ENCODE measurements at places on chromosomes 6 and 20. TPM values are rescaled to one million over a fixed set of nuclear protein-coding genes. Genes with fewer than 3 reads are reported as not detected.

Gene OPRM1
- not detected for total RNA-seq

Gene NPEPL1
- 61.1 TPM for total RNA-seq

Gene BCAS4
- total RNA-seq = 19.0 TPM

DNA sequence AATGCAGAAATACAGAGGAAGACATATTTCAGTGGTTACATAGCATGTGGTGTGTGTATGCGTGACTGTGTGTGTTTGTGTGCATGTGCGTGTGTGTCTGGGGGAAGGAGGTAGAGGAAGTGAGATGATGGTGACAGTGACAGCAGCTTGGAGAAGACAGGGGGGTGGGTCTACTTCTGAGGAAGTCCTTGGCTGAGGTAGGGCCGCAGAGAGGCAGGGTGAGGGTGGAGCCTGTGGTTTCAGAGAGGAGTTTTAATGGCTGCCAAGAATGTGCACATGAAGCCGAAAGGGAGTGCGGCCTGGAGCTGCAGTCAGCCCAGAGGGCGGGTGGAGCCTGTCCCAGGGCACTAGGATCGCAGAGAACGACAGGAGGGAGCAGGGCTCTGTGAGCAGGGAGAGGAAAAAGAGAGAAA, 22.7 kb upstream of the RNF24 start:
- H3K36me3 ChIP-seq = no peaks in the 10 kb centered on the region
- peak; percentile 77 for DNase-seq
- H3K27me3 ChIP-seq = no peaks in the 10 kb centered on the region
- peaks cover 25% of the 10 kb centered on the region for H3K4me1 ChIP-seq

DNA sequence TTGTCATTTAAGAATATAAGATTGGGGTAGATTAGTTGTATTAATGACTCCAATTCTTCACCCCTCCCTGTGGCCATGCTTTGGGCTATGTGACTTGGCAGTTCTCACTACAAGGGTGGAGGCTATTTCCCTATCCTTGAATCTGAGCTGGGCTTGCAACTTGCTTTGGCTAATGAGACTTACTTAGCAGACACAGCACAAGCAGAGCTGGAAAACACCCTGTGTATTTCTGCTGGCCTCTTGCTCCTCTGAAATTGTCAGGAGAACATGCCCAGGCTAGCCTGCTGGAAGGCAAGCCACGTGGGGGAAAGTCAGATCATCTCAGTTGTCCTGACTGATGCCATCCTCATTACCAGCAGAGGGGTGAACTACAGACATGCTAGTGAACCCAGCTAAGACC, 126.5 kb upstream of the HDGFL1 start:
- no peak for DNase-seq
- no peak overlapping the region for H3K4me3 ChIP-seq
- H3K4me1 ChIP-seq = no peaks in the 10 kb centered on the region
- H3K36me3 ChIP-seq = no peaks in the 10 kb centered on the region
- no peak overlapping the region for H3K27ac ChIP-seq
- no peaks in the 10 kb centered on the region for H3K27me3 ChIP-seq

GRCh38 chr6:51571168-51571567, 516.2 kb downstream of the PKHD1 start:
- DNase-seq = no peak
- no peak overlapping the region for H3K4me3 ChIP-seq
- no peaks in the 10 kb centered on the region for H3K27me3 ChIP-seq
- H3K27ac ChIP-seq = no peak overlapping the region
- no peaks in the 10 kb centered on the region for H3K36me3 ChIP-seq

DNA sequence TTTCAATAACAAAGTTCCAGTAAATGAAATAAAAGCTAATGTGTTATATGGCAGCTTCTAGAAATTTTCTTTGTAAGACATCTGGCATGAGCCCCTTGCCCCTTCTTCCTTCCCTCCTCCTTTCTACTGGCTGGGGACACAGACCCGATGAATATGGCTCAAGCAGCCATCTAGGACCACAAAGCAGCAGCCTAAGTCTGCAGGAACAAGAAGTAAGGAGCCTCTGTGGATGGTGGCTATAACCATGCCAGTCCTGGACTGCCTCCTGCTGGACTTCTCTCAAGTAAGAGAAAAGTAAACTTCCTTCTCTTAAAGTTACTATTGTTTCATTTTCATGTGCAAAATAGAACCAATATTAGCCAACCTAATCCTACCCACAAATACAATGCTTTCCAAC, 114.9 kb upstream of the DST start:
- DNase-seq = no peak
- no peaks in the 10 kb centered on the region for H3K27me3 ChIP-seq
- no peaks in the 10 kb centered on the region for H3K36me3 ChIP-seq
- no peak overlapping the region for H3K27ac ChIP-seq

GRCh38 chr6:6882592-6882991, 225.2 kb upstream of the RREB1 start:
- H3K4me3 ChIP-seq = no peak overlapping the region
- H3K36me3 ChIP-seq = no peaks in the 10 kb centered on the region
- H3K4me1 ChIP-seq = no peaks in the 10 kb centered on the region
- H3K27ac ChIP-seq = no peak overlapping the region

DNA sequence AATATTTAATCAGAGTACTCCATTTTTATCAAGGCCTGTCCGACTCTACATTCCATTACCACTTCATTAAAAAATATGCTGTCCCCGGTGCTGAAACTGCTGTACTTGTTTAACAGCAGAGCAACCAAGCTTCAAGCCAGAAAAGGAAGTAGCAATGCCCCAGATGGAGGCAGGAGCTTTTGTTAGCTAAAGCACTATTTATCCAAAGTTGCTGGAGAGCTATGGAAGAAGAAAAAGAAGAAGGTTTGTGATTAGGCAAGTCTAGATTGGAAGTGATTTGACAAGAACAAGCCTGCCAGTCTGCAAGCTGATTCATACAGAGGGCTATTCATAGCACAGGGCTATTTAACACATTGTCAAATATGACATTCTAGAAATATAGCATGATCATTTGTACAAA, 160.9 kb upstream of the SPTLC3 start:
- no peak overlapping the region for H3K27ac ChIP-seq
- no peaks in the 10 kb centered on the region for H3K36me3 ChIP-seq
- H3K27me3 ChIP-seq = no peaks in the 10 kb centered on the region
- H3K4me1 ChIP-seq = no peaks in the 10 kb centered on the region
- DNase-seq = no peak

DNA sequence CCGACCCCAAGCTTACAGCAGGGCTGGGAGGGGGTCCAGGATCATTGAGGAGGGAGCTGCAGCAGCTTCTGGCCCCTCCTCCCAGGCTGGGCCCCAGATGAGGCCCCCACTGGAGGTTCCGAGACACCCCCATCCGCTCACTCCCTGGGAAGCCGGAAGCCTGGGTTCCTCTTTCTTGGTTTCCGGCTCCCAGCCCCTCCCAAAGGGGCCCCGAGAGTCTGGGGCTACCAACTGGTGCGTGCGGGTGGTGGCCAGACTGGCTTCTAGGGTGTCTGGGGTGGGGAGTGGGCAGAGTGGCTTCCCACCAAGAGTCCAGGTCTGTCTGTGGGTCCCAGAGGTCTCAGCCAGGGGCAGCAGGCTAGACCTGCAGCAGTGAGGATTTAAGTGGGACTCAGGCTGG, 2.2 kb downstream of the RGS19 start:
- H3K4me3 ChIP-seq = peak overlapping the region; percentile 93
- peak overlapping the region; percentile 68 for H3K27ac ChIP-seq
- H3K4me1 ChIP-seq = peaks cover 48% of the 10 kb centered on the region
- peaks cover 45% of the 10 kb centered on the region for H3K36me3 ChIP-seq

GRCh38 chr6:13908955-13909381, 15.8 kb upstream of the RNF182 start:
- no peak overlapping the region for H3K4me3 ChIP-seq
- no peaks in the 10 kb centered on the region for H3K36me3 ChIP-seq
- peak; percentile 48 for DNase-seq
- H3K27me3 ChIP-seq = peaks cover 13% of the 10 kb centered on the region
- H3K27ac ChIP-seq = no peak overlapping the region
- peaks cover 3% of the 10 kb centered on the region for H3K4me1 ChIP-seq

GRCh38 chr20:56465997-56466396, 2.4 kb upstream of the RTF2 start:
- no peak overlapping the region for H3K27ac ChIP-seq
- H3K36me3 ChIP-seq = peaks cover 6% of the 10 kb centered on the region
- no peaks in the 10 kb centered on the region for H3K27me3 ChIP-seq
- DNase-seq = peak; percentile 46

GRCh38 chr6:124057461-124057860, 253.8 kb downstream of the NKAIN2 start:
- DNase-seq = no peak
- no peaks in the 10 kb centered on the region for H3K27me3 ChIP-seq
- H3K4me3 ChIP-seq = no peak overlapping the region
- no peaks in the 10 kb centered on the region for H3K4me1 ChIP-seq

DNA sequence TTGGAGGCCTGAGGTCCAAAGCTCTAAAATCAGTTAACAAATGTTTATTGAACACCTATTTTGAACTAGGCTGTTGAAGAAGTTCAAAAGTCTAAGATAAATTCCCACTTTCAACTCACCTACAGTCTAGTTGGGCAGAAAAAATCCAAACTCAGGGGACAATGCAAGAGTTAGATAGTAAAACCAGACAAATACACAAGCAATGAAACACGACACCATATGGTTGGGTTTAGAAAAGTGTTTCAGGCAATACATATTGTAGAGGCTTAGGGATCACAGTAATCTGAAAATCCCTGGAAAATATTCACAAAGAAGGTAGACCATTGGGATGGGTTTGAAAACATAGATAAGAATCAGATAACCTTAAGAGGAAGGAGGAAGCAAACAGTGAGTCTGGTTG, 1.3 kb upstream of the CARMIL1 start:
- no peak overlapping the region for H3K4me3 ChIP-seq
- H3K36me3 ChIP-seq = no peaks in the 10 kb centered on the region
- H3K27me3 ChIP-seq = no peaks in the 10 kb centered on the region
- H3K27ac ChIP-seq = no peak overlapping the region
- DNase-seq = no peak

Measured in CD4-positive, alpha-beta T cell (primary cell).